Caudate nucleus (tissue), 63 donors: ENCODE measurements at places on chromosomes 13 and 19.

GRCh38 chr13:112729408-112729807, 39.6 kb downstream of the ATP11A start:
- no peak for DNase-seq

GRCh38 chr19:11324079-11324661, 15.3 kb downstream of the RAB3D start:
- DNase-seq: no peak

GRCh38 chr13:20118268-20119140, 42.3 kb downstream of the GJA3 start:
- peak; percentile 51 for DNase-seq

DNA sequence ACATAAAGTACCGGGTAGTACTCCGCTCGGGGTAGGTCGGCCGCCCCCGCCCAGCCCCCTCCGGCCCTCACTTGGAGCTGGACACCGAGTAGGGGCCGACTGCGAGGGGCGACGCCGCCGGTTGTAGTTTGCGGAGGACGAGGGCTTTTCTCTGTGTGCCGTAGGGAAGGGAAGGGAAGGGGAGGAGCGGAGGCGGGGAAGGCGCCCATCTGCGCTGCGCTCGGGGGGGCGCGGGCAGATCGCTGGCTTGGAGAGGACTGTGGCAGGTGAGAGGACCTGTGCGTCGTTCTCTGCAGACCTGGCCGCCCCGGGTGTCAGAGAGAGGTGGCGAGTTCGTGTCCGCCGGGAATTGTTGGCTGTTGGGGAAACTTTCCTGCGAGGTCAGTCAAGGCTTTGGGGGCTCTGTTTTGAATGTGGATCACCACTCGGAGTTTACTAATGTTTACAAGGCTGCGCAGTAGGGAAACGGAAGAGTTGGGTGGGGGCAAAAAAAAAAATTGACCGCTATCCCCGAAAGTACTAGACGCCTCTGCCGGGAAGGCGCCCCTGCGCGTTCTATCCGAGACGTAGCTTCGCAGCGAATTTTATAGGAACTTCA, 1.4 kb downstream of the ING1 start:
- DNase-seq: no peak

GRCh38 chr19:3968556-3969434, 2.1 kb downstream of the DAPK3 start:
- no peak for DNase-seq

GRCh38 chr13:22357132-22357531, 686.3 kb downstream of the FGF9 start:
- DNase-seq: no peak

- no peak for DNase-seq
Measured at GRCh38 chr13:24127116-24127631, 33.3 kb upstream of the SPATA13 start.

DNA sequence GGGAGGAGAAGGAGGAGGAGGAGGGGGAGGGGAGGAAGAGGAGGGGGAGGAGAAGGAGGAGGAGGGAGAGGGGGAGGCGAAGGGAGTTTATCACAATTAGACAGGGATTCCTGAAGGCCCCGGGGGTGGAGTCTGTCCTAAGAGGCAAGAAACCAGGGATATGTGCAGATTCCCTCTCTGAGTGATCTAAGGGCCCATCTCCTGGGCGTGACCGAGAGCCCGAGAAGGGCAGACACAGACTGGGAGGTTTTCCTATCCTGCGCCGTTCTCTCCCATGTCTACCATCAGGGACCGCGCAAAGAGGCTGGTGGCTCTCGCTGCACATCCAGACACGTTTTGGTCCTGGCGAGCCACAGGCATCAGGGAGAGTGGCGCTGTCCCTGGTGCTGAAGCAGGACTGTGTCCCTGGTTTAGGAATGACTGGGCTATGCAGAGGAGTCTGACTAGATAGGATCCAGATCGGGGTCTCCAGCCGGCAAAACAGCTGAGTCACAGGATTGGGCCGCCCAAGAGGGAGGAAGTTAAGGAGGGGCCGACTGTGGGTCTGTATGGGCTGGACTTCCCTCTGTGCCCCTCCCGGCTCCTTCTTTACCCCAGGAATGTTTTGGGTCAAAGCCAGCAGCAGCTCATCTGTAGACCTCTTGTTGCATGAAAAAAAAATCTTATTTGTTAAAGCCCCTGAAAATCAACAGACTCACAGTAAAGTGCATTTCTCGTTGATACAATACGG, 17.9 kb upstream of the ZNF175 start:
- no peak for DNase-seq

DNA sequence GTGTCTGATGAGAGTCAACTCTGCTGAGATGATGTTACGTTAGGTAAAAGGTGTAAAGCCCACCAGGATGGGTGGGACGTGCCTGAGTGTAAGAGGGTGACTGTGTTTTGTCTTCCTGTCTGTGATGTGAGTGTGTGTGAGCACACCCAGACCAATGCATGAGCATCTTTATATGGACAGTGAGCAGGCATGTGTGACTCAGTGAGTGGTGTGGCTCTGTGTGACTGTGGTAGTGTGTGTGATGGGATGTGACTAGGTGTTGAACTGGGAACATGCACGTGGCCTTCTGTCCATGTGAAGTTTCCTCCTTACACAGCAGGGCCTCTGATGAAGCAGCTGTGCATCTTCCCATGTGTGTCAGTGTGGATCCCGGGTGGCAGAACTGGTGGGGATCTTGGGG, 17.8 kb upstream of the LGALS16 start:
- no peak for DNase-seq

- DNase-seq: no peak
Measured at GRCh38 chr13:71437704-71438103, 429.3 kb downstream of the DACH1 start.

GRCh38 chr13:100875392-100876043, 200.9 kb upstream of the TMTC4 start:
- no peak for DNase-seq

DNA sequence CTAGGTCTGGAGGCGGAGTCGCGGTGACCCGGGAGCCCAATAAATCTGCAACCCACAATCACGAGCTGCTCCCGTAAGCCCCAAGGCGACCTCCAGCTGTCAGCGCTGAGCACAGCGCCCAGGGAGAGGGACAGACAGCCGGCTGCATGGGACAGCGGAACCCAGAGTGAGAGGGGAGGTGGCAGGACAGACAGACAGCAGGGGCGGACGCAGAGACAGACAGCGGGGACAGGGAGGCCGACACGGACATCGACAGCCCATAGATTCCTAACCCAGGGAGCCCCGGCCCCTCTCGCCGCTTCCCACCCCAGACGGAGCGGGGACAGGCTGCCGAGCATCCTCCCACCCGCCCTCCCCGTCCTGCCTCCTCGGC, at the start of gene SLC5A5:
Gene SLC5A5 (plus strand): TSS at position 68 of the 373 bp plus-strand sequence. CDS start 375 bp downstream, outside the sequence.
- DNase-seq: no peak

- no peak for DNase-seq
Measured at GRCh38 chr13:67961331-67961730, 731.2 kb upstream of the PCDH9 start.

GRCh38 chr19:36605101-36605876, at the start of gene ZNF382:
TSS of gene ZNF382 (plus strand) at chr19:36605313. CDS start at chr19:36609915, 4,602 bp downstream.
- peak; percentile 48 for DNase-seq

GRCh38 chr13:49240017-49240416, 7.7 kb upstream of the CDADC1 start:
- DNase-seq: no peak

- DNase-seq: no peak
Measured at GRCh38 chr13:46855166-46855565, 41.7 kb downstream of the HTR2A start.

- DNase-seq: no peak
Measured at GRCh38 chr13:107852072-107852471, 363.3 kb downstream of the LIG4 start.

GRCh38 chr13:103573446-103573845, 507.2 kb upstream of the SLC10A2 start:
- DNase-seq: no peak

DNA sequence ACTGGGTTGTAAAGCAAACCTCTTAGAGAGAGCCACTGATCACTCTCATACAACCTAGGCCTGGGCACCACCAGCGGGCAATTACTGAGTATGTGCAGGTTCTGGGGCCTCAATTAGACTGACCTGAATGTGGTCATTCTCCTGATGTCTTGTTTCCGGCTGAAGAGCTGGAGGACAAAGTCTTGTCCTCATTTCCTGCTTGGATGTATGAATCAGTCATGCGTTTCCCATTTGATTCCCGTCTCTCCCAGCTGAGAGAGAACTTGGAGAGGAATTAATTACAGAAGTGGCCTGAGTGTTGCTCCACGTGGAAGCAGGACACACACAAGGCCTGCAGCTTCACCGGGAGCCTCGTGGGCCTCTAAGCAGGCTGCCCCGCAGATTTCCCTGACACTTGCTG, 799.3 kb upstream of the ARGLU1 start:
- no peak for DNase-seq

DNA sequence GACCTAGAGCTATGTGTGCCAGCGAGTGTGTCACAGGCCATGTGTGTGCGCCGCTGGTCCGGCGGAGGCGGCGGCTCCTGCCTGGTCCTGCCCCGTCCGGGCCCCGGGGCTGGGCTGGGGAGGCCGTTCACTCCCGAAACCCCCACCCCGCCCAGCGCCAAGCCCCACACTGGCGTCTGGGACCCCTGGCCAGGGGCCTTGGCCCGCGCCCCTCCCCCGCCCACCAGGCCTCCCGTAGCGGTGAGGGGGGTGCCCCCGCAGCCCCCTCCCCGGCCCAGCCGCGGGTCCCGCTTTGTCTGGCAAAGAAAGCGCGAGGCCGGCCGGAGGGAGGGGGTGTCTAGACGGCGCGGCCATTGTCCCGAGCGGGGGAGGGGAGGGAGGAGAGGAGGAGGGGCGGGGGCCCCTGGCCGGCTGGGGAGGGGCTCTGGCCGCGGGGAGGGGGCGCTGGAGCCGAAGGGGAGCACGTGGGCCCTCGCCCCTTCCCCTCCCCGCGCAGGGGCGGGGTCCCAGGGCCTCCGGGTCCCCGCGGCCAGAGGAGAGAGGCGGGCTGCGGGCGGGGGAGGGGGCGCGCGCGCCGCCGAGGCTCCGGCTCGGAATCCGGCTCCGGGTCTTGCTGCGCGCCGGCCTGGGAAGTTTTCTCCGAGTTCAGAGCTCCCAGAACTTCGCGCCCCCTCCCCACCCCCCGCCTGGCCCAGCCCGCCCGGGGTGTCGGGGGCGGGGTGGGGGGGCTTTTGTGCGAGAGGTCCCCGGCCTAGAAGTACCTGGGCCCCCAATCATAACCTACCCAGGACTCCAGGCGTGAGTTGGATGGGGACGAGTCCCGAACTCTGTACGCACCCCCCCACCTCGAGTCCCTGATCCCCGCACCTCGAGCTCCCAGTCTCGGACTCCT, 888 bp downstream of the NOTCH3 start:
- DNase-seq: no peak

GRCh38 chr13:91017669-91018053, 329.8 kb upstream of the MIR17HG start:
- DNase-seq: no peak

- DNase-seq: peak; percentile 98
Measured at GRCh38 chr19:7522072-7522922, at the start of gene MCOLN1. TSS of gene MCOLN1 (plus strand) at chr19:7522624. CDS start at chr19:7522751, 127 bp downstream.
